ENCODE measurements at places on chromosomes 7 and 10.

- no peak for DNase-seq
Observed at GRCh38 chr10:11150231-11150731, 132.6 kb downstream of the CELF2 start.

DNA sequence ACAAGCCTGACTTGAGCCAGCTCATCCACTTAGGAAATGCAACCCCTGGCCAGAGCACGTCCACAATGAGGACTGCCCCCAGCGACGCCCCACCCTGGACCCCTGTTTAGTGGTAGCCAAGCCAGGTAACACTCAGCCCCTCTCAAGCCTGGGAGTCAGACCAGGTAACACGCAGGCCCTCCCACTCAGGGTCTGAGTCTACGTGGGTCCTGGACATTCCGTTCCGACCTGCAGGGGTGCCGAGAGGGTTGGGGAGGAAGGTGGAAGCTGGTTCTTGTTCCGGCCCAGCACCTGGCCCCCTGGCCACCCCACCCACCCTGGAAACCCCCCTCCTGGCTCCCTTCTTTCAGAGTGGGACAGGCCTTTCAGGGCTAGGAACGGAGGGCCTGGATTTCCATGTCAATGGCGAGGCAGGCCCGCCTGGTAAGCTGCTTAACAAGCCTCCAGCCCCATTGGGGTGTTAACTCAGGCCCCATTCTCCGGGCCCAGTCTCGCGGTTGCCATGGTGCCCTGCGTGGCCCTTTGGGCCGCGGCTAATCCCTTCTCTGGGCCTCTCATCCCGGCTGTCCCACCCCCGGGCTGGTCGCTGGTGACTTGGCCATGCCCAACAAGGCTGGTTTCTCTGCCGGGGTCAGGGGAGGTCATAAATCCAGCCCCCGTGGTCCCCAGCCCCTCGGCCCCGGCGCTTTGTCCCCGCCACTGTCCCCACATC lies 19.7 kb upstream of the LFNG start:
- no peak for DNase-seq

DNA sequence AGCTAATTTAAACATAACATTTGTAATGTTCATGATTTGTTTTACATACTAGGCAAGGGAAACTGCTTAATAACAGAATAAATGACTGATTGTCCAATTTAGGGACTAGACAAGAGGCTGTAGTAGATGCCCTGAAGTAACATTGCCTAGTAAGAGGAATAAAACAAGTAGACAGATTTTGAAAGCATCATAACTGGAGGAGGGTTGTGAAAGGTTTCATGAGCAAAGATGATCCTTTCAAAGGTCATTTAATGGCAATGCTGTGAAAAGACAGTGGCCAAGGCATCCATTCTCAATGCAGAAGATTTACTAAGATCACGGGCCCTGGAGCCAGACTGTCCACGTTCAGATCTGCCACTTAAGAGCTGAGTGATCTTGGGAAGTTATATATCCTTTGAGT lies 44.8 kb upstream of the HHEX start:
- no peak for DNase-seq

DNA sequence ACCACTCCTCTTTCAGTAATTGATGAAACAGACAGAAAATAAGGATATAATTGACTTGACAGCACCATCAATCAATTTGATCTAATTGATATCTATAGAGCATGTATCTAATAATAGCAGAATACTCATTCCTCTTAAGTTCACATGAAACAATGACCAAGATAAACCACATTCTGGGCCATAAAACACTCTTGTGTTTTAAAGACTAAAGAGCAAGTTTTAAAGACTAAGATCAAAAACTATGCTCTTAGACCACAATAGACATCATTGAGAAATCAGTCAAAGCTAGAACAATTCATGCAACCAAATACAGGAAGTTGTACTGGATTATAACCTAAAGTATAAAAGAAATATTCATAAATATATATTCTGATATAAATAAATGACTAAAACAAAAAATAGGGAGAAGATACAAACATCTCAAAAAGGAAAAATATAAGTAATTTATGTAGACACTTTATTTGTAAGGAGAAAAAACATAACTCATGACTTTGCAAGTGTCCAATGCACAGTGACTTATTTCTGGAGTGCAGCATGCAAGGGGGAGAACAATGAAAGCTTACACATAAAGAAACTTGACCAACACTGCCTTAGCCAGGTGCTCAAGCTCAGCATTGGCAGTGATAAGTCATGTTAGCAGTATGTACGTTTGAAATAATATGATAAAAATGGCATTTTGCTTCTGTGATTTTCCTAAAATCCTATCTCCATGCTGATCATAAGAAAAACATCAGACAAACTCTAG lies 312.7 kb upstream of the IGFBP3 start:
- DNase-seq, result peak; percentile 67

- no peak for DNase-seq
Observed at GRCh38 chr7:95553939-95554338, 42.4 kb downstream of the PDK4 start.

- DNase-seq, result no peak
Observed at GRCh38 chr10:124592101-124592500, 130.5 kb downstream of the LHPP start.

GRCh38 chr7:86932038-86932512 lies 127.4 kb downstream of the ELAPOR2 start:
- DNase-seq, result peak; percentile 96

- DNase-seq, result no peak
Observed at GRCh38 chr7:152292897-152293296, 142.9 kb downstream of the KMT2C start.

DNA sequence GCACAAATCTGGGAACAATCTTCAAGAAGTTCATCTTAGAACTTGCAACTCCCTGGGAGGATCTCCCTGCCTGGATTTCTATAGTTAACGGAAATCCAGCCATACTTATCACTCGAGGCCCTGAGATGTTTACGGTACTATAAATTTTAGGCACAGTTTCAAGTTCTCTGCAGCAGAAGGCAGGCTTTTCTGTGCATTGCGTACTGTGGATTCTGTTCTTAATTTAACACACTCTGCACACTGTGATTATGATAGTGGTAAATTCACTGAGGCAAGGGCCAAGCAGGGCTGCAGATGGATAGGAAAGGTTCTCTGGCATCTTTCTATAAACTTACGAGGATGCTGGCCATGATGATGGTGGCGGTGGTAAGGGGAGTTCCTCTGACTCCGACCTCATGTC lies 10.6 kb downstream of the INHBA start:
- no peak for DNase-seq

GRCh38 chr7:85426487-85426960 lies 239.7 kb upstream of the SEMA3D start:
- peak; percentile 9 for DNase-seq

- DNase-seq, result no peak
Observed at GRCh38 chr10:21744223-21744622, 210.2 kb downstream of the MLLT10 start.

DNA sequence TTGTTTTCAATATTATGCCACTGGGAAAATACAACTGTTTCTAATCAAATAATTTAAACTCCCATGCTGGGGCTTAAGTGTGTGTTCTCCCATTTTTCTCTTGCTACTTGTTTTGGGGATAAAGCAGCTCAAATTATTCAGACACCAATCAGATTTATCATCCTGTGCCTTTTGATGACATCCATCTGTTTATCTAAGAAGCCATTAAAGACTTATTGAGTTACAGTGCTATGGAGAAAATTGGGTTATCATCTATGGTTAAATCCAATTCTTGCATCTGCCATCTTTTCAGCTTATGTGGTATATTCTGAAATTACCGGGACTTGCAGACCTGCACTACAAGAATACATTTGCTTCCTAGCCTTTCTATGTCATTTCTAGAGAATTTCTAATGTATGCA lies 401.2 kb downstream of the GFRA1 start:
- DNase-seq, result no peak

DNA sequence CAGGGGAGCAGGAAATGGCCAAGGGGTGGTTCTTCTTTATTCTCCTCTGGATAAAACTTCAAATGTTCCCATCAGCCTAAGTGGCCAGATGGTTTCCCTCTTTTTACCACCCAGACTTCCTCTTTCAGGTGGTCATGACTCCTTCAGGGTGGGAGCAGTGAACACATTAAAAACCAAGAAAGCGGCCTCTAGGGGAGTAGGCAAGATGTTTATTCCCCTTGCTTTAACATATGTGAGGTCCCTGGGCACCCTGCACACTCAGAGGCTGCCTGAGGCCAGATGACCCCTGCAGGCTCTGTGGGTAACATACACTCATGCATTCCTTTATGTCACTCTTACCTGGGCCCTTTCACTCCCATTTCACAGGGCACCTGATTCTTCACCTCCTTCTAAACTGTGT lies 357.4 kb downstream of the ABCA13 start:
- DNase-seq, result no peak

DNA sequence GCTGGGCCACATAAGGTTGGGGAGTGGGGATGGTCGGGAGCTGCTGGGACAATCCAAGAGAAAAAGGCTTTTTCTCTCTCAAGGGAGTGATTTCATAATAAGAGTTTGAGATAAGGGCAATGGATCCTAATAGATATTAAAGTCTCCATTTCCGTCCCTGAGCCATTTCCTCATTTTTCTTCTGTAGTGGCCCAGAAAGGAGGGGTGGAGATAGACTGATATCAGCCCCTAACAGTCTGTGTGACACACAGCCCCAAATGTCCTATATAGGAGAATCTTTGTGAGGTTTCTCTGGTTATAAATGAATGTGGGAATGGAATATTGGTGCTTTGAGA lies 35.2 kb downstream of the PRSS2 start:
- DNase-seq, result no peak

DNA sequence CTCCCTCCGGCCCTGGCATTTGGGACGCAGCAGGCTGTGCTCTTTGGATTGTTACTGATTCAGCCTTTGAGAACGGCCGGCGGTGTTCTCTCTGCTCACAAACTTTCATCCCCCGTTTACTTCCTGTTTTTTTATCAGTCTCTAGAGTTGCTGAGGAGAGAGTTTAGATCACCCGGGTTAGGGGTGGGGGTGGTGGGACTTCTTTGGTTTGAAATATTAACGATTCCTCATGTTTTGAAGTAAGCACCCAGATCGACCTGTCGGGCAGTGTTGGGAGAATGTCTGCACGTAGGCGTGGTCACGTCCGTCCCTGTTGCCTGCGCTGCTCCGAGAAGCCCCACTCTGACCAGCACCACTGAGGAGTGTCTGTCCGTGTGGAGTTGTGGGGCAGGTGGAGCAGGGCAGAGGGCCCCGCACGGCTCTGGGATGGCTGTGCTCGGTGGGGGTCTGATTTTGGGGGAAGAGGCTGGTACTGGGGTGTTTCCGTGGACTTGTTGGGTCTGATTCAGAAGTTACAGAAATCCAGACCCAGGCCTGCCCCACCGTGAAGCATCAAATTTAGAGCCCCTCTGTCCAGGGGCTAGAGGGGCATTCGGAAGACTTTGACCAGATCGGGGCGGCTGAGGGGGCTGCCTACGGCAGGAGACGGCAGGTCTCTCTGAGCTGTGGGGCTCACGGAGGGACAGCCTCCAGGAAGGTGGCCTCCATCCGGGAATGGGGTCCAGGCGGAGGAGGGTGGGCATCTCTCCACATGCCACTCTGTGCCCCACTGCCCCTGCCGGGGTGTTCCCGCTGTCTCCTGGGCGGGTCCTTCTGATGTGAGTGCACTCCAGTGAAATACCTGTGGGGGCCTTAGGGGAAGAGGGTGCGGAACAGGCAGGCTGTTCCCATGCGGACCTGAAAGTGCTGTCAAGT lies 7.4 kb downstream of the INPP5A start:
- no peak for DNase-seq

Data from fibroblast of upper back skin (primary cell).